ENCODE measurements at places on chromosomes 16 and 17.

DNA sequence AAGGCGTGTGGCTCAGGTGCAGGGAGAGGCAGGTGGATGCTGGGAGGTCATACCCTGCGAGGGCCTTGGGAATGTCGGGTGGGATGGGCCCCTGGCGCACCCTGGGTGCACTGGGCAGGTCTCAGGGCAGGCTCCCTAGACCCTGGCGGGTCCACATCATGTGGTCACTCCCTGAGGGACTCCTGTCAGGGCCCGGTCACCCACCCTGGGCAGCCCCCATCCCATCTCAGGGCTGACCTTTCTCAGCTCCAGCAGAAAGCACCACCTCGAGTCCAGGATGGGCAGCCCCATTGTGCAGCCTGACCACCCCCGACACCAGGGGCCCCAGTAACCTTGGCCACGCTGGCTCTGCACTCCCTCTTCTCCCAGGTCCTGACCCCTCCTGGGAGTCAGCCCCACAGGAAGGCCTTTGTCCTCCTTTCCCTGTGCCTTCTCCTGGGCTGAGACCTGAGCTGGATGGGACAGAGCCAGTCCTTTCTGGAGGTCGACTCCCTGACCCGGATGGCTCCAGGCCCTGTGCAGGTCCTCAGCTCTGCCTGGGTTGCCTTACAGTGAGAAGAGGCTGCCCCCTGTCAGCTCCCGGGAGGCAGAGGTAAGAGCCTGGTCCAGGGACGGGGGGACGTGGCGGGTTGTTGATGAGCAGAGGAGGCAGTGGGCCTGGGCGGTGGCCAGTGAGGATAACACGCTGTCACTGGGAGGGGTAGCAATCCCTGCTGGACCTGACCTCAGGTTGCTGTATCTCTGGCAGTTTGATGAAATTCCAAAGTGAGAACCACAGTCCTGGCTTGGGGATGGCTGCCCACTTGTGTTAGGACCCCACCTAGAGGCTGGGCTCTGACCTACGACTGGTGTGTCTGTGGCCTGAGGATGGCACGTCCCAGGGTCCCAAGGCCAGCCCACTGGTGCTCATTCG is 77.9 kb downstream of the GOSR1 start:
- DNase-seq = no peak

DNA sequence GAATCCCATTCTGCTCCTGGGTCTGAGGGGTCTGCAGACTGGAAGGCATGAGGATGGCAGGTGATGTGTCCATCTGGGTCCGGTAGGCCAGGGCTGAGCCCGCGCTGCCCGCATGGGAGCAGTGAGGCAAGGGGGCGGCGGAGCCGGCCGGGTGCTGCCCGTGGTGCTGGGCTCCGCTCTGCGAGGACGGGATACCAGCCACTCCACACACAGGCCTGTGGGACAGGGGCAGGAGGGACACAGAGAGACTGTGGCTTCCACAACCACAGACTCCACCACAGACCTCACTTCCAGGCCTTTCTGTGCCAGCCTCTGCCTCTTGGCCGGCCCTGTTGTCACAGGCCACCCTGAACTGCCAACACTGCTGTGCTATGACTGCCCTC is 25.4 kb downstream of the MAP1LC3B start:
- no peak for DNase-seq

DNA sequence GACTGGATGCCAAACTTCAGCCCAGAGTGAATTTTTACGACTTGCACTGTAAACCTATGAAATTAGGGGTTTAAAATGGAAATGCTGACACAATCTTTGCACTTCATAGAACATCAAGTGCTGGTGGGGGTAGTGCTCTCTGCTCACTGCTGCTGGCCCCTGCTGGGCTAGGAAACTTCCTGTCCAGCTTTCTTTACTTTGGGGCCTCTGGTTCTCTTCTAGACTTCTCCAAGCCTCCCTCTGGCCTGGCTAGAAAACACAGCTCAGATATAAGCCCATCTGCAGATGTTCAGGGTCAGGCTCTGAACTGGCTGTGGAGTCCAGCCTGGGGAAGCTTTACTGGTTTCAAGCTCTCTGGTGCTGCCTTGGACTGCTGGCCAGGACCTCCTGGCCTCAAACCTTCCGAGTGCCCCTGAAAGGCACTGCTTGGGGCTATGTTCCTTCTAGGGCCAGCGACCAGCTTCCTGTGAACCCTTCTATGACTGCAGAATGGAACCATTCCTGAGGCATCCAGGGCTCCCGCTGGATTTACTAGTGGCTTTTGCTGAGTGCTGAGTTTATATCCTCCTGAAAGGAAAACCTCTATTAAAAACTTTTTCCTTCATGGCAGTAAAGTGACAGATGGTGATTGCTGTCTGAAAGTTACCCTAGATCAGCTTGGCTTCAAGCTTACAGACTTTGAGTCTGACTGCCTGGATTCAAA is 59.4 kb downstream of the TBX4 start:
- DNase-seq = no peak

DNA sequence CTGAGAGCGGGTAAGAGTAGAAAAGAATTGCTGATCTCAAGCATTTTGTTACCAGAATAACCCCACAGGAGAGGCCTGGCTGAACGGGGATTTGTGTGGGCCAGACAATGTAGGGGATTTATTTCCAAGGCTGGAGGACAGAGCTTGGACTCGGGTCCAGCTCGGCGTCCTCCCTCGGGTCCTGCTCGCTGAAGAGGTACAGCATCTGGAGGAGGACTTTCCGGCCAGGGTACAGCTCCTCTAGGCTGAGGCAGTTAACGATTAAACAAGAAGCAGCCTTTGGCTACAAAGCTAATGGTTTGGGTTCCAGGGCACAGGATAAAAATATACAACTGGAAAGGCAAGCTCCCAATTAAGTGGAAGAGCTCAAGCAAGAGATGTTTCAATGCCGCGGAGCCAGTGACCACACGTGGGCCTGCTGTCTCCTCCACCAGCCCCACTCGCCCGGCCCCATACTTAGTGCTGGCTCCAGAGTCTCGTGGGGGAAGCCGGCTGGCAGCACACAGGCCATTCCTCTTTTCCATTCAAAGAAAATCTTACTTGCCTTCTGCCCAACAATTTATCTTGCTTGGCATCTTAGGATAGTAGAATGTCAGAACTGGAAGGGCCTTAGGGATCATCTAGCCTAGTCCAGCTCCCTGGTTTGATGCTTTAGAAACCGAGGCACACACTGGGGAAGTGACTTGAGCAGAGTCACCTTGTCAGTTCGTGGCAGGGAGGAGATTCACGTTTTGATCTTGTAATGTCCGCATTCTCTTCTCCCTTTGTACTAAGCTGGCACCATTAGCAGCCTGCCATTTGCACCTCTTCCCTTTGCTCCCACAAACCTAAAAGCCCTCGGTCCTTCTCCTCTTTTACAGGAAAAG is 85.9 kb upstream of the TBX2 start:
- DNase-seq = no peak

DNA sequence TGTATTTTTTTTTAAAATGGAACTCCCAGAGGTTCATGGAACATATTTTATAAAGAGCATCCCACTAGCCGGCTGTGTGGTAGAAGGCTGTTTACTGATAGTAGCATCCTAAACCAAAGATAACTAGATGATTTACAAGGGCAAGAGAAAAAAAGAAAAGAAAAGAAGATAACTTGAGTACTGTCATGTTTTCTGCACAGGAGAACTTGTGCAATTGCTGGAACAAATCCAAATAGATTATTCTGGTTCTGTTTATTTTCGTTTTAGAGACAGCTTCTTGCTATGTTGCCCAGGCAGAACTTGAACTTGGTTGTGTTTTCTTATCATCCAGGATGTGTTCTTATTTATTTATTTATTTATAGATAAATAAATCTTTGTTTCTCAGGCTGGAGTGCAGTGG is 20.9 kb upstream of the PPM1D start:
- DNase-seq = no peak

- no peak for DNase-seq
These were observed 22.9 kb upstream of the C1QL1 start for GRCh38 chr17:44990994-44991393.

DNA sequence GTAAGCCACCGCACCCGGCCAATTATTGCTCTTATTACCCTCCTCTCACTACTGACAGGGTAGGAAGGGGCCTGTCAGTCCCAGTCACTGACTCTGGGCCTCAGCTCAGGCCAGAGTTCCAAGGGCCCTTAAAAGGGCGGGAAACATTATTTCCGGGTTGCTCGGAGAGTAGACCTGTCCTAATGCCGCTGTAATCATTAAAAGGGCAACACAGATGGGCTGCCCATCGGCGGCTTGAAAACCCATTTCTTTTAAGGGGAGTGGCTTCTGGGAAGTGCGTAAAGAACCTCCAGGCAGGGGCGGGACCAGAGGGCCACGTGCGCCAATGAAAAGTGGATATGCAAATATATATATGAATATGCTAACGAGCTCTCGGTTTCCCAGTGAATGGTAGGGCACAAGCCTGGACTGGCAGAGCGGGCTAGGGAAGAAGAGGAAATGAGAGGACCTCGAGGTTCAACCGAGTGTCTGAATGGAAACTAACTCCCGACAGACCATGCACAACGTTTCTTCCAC is 26.6 kb downstream of the PIPOX start:
- no peak for DNase-seq

- no peak for DNase-seq
These were observed 27.6 kb downstream of the MAP3K3 start for GRCh38 chr17:63649813-63650212.

- DNase-seq = no peak
These were observed 52.4 kb upstream of the ALOX12 start for GRCh38 chr17:6943406-6943805.

- no peak for DNase-seq
These were observed 5.9 kb downstream of the CD300LB start for GRCh38 chr17:74525465-74525725.

DNA sequence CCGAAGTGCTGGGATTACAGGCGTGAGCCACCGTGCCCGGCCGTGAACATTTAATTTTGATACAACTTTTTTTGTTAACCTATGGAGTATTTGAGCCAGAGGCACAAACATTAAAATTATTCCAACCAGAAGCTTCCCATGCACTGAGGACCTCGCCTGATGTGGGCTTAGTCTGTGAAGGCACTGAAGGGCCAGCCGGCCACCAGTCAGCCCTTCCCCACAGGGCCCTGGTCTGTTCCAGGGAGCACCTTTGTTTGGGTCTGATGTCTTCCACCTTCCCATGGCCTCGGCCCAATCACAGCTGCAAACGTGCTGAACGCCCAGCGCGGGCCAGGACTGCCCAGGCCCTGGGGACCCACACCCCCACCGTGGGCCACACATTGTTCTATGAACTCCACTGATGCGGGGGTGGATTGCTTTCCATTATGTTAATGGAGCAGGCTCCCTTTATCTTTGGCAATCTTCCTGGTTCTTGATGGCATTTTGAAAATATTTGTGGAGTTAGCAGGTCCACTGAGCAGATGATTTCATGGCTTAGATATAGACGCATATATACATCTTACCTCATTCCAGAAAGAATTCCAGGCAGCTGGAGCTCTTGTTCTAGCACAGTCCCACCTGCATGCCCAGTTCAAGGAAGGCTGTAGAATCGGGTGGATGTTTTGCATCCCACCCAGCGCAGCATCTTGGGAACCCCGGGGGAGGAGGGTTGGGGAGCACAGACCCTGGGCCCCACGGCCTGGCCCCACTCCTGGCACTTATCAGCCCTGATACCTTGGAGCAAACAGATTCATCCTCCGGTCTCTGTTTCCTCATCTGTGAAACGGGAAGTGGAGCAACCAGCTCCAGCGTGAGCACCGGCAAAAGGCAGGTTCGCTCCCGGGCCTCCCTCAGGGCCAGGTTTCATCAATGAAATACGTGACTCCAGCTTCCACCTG is 14.5 kb downstream of the SPIRE2 start:
- DNase-seq = no peak

GRCh38 chr16:1706386-1707192 is 594 bp downstream of the MAPK8IP3 start:
- no peak for DNase-seq

- DNase-seq = no peak
These were observed 361.0 kb upstream of the PMFBP1 start for GRCh38 chr16:72532906-72533410.

GRCh38 chr16:21192991-21193390 is 18.4 kb downstream of the ZP2 start:
- DNase-seq = no peak

DNA sequence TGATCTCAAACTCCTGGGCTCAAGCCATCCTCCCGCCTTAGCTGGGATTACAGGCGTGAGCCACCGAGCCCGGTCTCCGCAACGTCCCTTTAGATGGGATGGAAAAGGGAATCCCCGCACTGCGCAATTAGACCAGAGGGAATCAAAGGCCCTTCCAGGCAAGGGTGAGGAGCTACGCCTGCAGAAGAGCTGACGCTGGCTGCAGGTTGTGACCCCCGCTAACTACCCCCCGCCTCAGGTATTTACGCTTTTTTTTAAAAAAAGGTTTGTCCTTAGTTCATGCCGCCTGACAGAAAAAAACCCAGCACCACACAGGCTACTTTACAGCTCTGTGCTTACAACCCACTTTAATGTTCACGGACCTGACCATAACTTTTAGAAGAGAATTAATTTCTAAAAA is 26.9 kb downstream of the ZCCHC14 start:
- DNase-seq = no peak

DNA sequence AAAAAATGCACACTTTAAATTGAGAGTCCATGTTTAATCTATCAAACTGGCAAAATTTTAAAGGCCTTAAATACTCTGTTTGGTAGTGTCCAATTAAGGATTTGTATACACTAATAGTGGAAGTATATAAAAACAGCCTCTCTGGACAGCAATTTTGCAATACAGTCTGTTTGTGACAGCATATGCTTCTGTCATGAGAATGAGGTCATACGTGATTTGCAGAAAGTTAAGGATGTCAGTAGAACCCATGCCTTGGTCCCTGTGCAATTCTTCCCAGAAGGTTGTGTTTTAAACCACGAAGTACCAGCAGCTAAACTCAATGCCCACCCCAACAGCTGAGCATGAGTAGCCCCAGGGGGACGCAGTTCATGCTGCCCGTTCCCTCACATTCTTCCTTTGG is 78.4 kb downstream of the AIPL1 start:
- DNase-seq = no peak

GRCh38 chr17:30000755-30001257 is 59.4 kb downstream of the EFCAB5 start:
- DNase-seq = no peak

DNA sequence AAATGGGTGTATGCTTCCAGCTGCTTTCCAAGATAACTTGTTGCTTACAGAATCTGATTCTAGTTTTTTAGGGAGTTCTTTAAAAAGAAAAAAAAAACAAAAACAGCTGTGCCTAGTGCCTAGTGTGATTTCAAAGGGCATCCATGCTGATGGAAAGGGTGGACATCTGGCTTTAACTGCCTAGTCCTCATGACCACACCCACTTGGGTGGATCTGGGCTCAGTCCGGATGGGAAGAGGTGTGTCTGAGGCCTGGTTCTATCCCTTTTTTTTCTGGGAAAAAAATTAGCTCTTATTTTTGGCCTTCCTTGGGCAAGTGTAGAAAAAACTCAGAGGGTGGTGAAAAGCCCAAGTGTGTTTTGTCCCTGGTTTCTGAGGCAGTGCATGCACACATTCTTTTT is 132.3 kb upstream of the CDH11 start:
- DNase-seq = no peak
